ENCODE measurements at places on chromosomes 16 and 17. TPM values are rescaled to one million over a fixed set of nuclear protein-coding genes. Genes with fewer than 3 reads are reported as not detected.

DNA sequence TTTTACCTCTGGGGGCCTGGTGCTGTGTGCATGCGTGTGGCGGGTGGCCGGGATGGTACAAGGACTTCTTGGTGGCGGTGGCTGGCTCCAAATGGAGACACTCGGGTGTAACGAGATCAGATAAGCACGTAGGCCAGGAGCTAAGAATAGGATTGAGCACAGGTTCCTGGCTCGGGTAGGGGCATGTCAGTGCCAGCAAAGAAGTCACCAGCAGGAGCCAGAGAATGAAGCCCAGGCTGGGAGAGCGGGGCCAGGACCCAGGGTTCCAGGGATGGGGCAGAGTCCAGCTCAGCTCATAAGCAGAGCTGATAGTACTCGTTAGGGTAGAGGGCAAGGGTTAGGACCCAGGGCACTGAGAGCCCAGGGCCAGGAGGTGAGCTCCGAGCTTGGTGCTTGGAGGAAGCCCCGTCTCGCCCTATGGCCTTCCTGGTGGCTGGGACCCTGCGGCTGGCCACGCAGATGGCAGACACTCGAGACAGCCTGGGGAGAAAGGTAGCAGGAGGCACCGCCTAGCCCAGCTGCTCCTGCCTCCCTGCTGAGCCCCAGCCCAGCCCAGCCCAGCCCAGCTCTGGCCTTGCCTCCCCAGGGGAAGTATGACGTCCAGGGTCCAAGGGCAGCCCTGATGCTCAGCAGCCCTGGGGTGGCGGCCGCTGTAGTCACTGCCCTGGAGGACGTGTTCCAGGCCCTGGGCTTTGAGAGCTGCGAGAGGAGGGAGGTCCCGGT is 8.9 kb downstream of the ZNF213 start:
- no peak for DNase-seq

GRCh38 chr17:67245694-67246402 is 852 bp upstream of the HELZ start:
- peak; percentile 55 for DNase-seq

GRCh38 chr17:48529683-48530009 is 1.2 kb downstream of the HOXB1 start:
- no peak for DNase-seq

DNA sequence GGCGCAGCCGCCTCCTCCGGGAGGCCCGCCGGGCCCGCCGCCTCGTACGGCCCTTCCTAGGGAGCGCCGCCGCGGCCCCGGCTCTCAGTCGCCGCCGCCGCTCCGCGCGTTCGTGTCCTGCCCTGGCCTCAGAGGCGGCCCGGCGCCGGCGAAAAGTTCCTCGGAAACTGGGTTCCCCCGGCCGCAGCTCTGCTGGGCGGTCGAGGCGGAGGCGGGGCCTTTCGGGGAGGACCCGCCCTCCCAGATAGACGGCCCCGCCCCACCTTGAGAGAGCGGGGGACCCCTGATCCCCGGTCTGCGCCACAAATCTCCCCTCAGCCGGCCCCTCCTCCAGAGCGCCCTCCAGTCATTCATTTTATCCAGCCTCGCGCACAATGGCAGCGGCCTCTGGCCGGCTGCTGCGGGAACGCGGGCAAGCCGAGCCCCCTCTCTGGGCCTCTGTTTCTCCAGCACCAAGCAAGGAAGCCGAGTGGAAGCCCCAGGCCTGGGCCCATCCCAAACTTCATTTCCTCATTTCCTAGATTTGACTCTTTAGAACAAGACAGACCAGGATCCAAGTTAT is at the start of gene SREBF1:
Gene SREBF1, minus strand, starts transcription at position 169 of the 562 bp plus-strand sequence. CDS start 169 bp downstream, outside the sequence.
- DNase-seq = peak; percentile 63

GFAP gene
- not detected for total RNA-seq

Data from activated T-helper 1 cell treated with anti-CD3 and anti-CD28 coated beads, Interleukin-12 subunit alpha, Interleukin-12 subunit beta, Interleukin-2, Interleukin-4 antibody, amounts not matched to agents 30 ng/mL and 10 ng/mL and 1 ng/mL, durations not matched to agents 14 hours and 24 hours and 36 hours (primary cell).